ENCODE measurements at places on chromosomes 1 and 21. TPM values are rescaled to one million over a fixed set of nuclear protein-coding genes. Genes with fewer than 3 reads are reported as not detected.

GRCh38 chr1:80929868-80930508 lies 870.7 kb upstream of the ADGRL2 start:
- peak; percentile 9 for DNase-seq

GRCh38 chr1:92803140-92803887 lies 18.4 kb upstream of the EVI5 start:
- no peak for DNase-seq

DNA sequence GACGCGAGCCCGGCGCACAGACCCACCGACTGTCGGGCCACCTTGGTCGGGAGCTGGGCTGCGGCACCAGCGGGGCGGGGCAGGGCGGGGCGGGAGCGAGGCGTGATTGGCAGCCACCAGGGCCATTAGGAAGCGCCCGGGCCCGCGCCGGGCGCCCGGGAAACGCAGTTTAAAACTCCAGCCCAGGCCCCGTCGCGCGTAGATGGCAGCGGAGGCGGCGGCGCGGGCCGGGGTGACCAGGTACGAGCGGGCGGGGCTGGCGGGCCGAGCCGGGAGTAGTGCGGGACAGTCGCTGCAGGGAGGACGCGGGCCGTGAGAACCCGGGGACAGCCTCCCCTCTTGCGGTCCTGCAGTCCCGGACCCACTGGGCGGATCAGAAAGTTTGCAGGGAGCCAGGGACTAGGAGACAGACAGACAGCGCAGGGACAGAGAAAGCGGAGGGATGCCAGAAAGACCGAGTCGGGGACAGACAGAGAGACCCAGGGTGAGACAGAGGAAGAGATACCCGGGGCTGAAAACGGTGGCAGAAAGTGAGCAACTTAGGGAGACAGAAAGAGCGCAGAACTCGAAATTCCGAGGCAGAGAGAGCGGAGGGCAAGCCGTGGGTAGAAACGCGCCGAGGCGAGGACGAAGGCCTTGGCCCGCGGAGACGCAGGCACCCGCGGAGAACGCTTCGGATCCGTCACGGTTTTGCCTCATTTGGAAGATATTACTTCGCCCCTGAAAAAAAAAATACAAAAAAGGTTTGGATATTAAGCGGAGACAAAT lies at the start of gene DMBX1:
Gene DMBX1 (plus strand): TSS at position 199 of the 768 bp plus-strand sequence. CDS start 17,175 bp downstream, outside the sequence.
- no peak for DNase-seq

Gene ESPN
- not detected for total RNA-seq

DNA sequence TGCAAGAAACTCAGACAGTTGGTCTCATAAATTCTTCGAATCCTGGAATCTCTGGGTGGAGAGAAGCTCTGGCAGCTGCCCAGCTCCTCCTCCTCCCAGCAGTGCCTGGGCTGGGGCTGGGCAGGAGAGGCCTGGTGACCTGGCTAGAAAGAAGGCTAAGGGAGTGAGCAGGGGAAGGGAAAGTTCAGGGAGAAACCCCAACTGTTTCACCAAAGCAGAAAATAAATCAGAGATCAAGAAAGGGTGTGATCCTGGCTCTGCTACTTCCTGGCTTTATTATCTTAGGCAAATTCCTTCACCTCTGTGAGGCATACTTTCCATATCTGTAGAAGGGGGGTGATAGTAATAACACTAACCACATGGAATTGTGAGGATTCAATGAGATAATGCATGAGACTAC lies 8.8 kb upstream of the COL16A1 start:
- peak; percentile 60 for DNase-seq

DNA sequence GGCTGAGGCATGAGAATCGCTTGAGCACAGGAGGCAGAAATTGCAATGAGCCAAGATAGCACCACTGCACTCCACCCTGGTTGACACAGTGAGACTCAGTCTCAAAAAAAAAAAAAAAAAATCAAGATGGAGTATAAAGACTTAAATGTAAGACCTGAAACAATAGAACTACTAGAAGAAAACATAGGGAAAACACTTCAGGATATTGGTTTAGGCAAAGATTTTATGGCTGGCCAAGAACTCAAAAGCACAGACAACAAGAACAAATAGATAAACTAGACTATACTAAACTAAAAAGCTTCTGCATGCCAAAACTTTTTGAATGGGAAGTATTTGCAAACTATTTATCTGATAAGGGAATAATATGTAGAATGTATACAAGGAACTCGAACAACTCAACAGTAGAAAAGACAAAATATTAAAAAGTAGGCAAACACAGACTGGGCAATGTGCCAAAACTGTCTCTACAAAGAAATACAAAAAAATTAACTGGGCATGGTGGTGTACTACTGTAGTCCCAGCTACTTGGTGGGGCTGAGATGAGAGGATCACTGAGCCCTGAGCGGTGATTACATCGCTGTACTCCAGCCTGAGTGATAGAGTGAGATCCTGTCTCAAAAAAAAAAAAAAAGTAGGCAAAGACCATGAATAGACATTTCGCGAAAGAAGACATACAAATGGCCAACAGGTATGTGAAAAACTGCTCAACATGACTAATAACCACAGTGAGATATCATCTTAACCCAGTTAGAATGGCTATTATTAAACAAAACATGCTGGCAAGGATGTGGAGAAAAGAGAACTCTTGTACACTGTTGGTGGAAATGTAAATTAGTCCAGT lies 25.3 kb downstream of the DTL start:
- DNase-seq: peak; percentile 23

- no peak for DNase-seq
Measured at GRCh38 chr1:90851711-90852050, 134.6 kb upstream of the BARHL2 start.

Gene RHOU
- total RNA-seq: not detected

Gene BOLA1
- 19.2 TPM for total RNA-seq

Data from HT1080 (cell line).